ENCODE measurements at places on chromosomes 2 and 18.

DNA sequence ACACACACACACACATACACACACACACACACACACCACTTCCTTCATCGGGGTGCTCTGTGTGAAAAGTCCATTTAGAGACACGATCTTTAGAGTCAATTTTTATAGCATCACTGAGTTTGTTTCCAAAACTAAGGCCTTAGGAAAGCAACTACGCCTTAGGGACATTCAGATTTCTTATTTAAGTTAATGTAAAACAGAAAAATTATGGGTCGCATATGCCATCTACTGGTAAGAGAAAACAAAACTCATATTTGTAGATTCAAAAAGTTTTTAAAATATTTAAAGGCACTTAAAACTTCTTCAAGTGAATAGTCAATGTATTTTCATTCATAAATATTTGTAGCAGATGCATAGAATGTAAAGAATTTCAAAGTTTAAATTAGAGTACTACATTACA lies 166.2 kb downstream of the ATAD2B start:
- peak; percentile 87 for DNase-seq

DNA sequence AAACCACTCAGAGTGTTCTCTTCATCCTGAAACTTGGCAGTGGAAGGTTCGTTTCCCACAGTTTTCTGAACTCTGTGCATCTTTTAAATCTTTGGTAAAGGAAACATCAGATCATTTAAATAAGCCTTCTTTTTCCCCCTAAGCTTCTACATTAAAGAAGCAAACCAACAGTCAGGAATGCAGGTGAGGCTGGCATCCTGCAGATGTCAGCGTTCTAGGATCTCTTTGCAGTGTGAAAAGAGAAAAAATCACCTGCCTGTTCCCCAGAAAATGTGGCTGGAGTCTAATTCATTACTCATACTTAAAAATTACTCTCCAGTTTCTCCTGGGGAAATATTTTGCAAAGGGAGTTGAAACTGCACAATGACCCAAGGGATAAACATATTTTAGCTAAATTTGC lies 64.5 kb upstream of the ZCCHC2 start:
- DNase-seq: no peak

DNA sequence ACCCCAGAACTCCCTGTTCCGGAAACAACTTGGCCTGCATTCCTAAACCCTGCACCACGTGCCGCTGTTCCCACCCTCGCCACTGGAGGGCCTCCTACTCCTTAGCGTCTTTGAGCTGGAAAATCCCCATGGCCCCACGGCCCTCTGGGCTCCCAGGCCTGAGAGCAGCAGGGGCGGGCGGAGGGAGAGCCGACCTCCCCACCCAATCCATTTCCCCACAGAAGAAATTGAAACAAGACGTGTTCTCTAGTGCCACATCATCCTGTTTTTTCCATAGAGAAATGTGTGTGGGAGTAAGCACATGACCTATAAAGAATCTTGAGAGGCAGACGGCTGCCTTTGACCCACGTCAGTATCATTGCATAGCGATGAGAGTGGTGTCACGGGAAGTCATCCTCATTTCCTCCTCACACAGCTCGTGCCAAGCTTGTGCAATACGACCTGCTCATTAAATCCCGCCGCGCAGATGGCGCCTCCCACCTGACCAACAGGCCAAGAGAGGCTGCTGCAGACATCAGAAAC lies 79.2 kb downstream of the LAMA1 start:
- peak; percentile 100 for DNase-seq

DNA sequence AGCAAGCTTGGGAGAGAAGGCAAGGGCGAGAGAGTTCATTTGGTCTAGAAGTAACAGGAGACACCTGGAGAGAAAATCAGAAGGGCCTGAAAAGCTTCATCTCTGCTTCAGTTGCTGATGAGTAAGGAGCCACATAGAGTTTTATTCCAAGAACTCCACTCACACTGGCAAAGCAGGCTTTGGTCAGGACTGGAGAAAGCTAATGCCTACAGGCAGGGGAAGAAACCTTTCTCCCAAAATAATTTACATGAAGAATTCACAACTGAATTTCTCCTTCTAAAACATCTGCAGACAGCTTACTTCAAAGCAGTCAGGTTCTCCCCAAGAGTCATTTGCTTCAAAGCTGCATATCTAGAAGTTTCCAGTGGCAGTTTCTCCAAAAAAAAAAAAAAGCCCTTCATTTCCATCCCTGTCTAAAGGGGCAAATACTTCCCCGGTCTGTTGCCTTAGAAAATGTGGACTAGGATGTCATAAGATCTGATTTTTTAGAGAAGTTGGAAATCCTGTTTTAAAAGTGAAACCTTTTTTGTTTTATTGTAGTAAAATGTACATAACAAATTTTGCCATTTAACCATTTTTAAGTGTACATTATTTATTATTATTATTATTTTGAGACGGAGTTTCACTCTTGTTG lies 46.3 kb downstream of the TMEM247 start:
- no peak for DNase-seq

GRCh38 chr18:10386956-10387355 lies 67.5 kb upstream of the APCDD1 start:
- DNase-seq: no peak

GRCh38 chr18:12256951-12257350 lies 2.8 kb downstream of the CIDEA start:
- DNase-seq: peak; percentile 54

- DNase-seq: no peak
Measured at GRCh38 chr2:230893841-230894781, 29.4 kb downstream of the ITM2C start.

DNA sequence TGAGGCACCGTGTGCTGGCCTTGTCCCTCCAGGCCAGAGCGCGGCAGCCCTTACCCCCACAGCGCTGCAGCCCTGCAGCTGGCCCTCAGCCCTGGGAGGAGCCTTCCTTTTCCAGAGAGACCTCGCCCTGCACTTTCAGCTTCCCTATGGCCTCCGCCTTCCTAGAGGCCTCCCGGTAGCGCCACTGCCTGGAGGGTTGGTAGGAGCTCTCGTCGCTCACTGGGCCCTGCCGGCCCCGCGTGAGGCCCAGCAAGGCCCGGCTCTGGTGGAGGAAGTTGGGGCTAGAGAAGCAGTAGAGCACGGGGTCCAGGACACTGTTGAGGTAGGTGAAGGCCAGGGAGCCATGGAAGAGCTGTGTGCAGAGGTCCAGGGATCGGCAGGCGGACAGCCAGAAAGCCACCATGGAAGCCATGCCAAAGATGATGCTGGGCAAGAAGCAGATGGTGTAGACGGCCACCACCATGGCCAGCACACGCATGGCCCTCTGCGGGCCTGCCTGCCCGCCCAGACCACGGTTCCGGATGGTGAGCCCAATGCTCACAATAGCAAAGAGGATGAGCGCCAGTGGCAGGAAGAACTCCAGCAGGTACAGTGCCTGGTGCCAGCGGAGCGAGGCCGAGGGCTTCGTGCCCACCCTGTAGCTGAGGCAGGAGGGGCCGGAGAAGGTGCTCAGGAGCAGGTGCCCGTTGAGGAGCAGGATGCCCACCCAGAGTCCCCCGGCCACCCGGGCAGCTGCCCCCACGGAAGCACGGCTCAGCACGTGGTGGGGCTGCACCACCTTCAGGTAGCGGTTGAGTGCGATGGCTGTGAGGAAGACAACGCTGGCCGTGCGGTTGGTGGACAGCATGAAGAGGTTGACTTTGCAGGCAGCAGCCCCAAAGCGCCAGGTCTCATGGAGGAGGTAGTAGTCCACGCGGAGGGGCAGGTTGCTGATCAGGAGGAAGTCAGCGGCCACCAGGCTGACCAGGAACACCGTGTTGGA lies 821 bp downstream of the OXER1 start:
- no peak for DNase-seq

DNA sequence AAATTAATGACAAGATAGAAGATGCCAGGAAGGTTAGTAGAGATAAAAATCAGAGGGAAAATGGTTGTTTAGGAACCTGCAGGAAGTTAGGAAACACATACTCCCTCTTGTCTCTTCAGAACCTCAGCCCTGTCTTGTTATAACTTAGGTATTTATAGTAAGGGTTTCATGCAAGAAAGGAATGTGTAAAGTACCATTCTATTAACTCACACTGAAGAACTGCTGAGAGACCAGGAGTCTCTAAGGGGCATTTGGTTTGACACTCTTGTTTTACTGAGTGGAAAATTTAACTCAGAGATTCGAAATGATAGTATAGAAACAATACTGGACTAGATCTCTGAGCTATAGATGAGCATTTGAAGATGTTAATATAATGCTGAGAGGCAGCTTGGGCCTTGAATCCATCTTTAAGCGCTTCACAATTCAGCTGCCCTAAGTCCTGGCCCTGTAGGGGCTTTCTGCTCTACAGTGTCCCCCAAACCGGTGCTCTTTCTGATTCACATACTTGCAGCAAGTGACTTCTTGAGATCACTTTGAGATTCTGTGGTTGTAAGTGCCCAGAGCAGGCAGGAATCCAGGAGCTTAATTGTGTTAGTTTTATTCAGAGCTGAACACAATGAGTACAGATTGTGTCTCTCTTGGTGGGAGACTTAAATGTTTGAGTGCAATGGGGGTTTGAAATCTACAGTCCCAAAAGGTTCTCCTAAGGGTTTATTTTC lies 235.0 kb upstream of the RGPD4 start:
- peak; percentile 31 for DNase-seq

DNA sequence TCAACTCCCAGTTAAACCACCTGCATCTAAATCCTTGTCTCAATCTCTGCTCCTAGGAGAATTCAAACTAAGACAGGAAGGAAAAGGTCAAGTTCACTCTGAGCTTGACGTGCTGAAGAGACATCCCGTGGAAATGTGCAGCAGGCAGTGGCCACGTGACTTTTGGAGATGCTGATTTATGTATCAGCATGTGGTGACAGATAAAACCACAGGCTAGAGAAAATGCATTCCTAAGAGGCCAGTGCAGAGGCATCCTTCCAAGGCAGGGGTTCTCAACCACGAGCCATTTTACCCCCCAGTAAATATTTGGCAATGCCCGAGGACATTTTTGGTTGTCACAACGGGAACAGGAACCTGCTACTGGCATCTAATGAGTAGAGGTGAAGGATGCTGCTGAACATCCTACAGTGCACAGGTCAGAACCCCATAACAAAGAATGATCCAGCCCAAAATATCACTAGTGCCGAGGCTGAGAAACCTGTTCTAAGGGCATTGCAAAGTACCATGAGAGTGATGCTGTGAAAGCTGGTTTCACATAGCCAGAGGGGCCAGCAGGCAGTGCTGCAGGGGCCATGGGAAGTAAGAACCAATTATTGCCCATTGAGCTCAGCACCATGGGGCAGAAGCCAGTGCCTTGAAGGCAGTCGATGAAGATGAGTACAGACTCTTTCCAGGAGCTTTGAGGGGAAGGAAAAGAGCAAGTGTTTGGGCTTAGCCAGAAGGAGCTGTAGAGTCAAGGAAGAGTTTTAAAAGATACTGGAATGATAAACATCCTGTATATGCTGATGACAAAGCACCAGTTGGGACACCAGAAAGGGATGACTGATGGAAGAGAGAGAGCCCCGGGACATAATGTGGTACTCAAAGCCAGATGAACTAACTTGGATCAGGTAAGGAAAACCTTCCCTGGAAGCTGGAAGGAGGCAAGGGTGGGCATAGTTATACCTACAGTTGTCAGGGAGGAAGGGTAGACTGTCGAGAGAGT lies 174.6 kb downstream of the HAUS1 start:
- peak; percentile 71 for DNase-seq

GRCh38 chr2:98907966-98908905 lies 27.8 kb downstream of the CRACDL start:
- no peak for DNase-seq

DNA sequence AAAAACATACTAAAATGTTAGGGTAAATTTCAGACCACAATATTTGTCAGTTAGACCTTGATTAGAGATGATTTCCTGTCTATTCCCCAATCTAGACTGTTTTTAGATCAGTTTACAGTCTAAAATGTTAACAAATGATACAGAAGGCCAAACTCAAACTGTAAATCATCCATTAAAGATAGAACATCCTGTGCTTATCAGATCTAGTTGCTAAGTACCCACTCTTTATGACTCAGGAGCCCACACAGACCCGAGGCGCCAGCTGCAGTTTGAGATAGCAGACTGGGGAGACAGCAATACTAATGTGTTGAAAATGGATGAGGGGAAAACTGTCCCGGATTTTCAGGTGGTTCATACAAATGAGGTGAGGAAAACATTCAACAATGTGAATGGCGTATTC lies 113.3 kb downstream of the SCG2 start:
- peak; percentile 44 for DNase-seq

DNA sequence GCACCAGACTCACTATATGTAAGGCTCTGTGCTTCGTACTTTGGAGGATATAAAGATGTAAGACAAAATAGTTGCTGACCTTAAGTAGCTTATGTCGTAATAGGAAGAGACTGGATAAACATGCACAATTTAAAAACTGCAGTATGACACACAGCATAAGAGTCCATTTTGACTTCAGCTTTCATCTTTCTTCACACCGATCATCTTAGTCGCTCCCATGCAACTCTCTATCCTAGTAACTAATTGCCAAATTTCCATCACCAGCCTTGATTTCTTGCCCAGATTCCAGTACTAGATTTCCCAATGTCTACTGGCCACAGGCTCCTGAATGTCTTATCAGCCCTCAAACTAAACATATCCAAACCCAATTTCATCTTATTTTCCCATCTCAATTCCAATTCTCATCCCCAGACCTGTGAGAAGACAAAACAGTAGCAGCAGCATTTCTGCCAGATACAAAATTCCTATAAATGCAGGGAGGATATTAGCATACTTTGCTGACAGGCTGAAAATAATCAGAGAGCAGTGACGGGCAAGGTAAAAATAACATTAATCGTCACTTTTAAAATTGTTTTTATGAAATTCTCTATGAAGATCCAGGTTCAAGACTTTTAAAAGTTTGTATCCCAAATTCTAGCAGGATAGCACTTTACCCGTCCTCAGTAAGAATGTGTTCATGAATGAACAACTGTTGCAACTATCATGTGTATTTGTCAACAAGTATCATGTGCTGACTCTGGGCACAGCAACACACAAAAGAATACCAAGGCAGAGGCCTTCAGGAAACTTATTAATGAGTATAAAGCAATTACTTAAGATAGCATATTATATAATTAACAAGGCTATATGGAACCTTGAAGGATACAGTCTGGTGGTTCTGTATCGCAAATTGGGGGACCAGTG lies 42.2 kb downstream of the KIDINS220 start:
- peak; percentile 70 for DNase-seq

DNA sequence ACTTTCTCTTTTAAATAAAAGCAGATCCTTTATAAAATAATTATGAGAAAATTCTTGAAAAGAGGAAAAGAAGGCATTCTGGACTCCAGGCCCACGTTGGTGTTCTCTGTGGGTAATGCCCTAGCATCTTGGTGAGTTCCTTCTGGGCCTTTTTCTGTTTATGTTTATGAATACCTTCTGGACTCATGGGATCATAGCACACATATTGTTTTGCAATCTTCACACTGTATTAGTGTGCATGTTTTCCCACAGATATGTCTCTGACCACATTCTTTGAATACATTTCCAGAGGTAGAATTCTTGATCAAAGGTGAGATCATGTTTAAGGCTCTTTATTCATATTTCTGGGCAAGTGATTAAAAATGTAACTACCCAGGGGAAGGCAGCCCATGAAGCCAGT lies 15.9 kb downstream of the GLI2 start:
- peak; percentile 48 for DNase-seq

- DNase-seq: peak; percentile 92
Measured at GRCh38 chr18:22314420-22314819, 103.3 kb downstream of the CTAGE1 start.

GRCh38 chr2:118294063-118294462 lies 205.8 kb downstream of the INSIG2 start:
- DNase-seq: no peak
